ENCODE measurements at places on chromosomes 6 and 20. TPM values are rescaled to one million over a fixed set of nuclear protein-coding genes. Genes with fewer than 3 reads are reported as not detected.

- peak; percentile 61 for DNase-seq
Measured at GRCh38 chr6:169837529-169838250, 86.3 kb downstream of the ERMARD start.

GRCh38 chr20:52411611-52412010, 220.0 kb upstream of the ZFP64 start:
- DNase-seq: no peak

DNA sequence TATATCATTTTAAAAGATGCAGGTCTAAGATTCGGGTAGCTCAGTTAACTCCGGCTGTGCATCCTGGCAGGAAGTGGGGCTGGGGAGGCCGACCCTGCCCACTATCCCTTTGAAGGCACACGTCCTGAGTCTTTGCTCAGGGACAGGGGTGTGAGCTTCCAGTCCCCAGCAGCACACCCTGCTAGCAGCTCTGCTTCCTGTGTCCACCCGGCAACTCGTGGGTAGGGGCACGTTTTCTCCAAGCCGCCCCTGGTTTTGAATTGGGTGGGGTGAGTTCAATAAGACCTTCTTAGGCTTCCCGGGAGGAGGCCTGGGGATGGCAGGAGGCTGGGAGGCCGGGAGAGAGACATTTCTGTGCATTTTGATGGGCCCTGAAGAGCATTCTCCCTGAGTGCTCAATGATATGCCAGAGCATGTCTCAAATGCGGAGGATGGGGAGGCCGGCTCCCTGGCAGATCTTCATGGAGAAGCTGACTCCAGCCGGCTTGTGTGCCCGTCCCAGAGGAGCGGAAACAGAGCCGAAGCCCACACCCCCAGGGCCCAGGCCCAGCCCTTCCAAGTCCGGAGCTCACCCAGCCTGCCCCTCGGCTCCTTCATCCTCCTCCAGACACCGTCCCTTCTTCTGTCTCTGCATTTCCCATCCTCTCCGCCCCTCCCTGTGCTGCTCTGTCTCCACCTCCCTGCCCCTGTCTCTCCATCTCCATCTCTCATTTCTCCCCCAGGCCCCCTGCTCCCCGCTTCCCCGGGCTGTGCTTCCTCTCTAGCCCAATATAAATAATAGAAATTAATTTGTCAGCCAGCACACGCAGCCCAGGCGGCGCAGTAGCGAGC, 36.3 kb upstream of the ZFAND3 start:
- no peak for DNase-seq

GRCh38 chr6:20620043-20620442, 85.8 kb downstream of the CDKAL1 start:
- DNase-seq: no peak

GRCh38 chr6:119894811-119895210, 545.2 kb upstream of the MAN1A1 start:
- no peak for DNase-seq

The ULBP3 gene
- total RNA-seq: 0.57 TPM

The VSX1 gene
- total RNA-seq: 0.54 TPM

The PSORS1C2 gene
- not detected for total RNA-seq
